ENCODE measurements at places on chromosomes 4 and X. TPM values are rescaled to one million over a fixed set of nuclear protein-coding genes. Genes with fewer than 3 reads are reported as not detected.
A peak's percentile ranks its signal among the peaks of the same experiment; 100 is the strongest.

DNA sequence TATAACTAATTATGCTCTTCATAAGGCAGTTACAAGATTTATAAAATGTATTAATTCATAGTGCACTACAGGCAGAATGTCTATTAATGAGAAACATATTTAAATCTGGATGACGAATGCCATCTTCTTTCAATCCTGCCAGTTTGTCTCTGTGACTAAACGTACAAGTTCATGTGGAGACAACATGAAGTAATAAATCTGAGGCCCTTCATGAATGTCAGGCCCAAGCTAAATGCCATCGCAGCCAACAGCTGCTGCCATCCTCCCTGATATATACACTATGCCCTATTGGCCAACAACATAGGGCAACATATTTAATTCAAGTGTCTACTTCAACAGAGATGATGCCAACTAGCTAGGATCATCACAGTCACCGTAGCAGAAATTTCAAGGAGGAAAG lies 43.7 kb downstream of the TSPAN5 start:
- DNase-seq: no peak

DNA sequence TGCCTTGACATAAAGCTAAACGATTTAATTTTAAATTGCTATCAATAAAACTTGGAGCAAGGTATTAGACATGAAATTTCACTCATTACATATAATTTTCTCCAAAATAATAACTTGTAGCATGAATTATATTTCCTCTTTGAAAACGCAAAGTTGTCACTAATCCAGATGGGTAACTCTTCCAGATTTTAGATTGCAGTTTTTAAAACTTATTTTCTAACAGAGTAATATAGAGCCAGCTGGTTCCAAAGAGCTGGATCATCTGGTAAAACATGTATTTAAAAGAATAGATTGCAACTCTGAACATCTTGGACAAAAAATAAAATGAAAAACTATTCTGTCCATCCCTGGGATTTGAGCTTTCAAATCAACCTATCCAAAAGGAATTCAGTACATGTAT lies 238.2 kb upstream of the INTU start:
- no peak for DNase-seq

The MAGEE1 gene
- total RNA-seq: 12.4 TPM

- no peak for DNase-seq
Observed at GRCh38 chr4:79182209-79182608, 143.7 kb downstream of the NAA11 start.

The TMPRSS11B gene
- total RNA-seq: not detected

The PPARGC1A gene
- total RNA-seq: not detected

The CTAG1B gene
- total RNA-seq: not detected

The ARHGEF38 gene
- total RNA-seq: not detected

DNA sequence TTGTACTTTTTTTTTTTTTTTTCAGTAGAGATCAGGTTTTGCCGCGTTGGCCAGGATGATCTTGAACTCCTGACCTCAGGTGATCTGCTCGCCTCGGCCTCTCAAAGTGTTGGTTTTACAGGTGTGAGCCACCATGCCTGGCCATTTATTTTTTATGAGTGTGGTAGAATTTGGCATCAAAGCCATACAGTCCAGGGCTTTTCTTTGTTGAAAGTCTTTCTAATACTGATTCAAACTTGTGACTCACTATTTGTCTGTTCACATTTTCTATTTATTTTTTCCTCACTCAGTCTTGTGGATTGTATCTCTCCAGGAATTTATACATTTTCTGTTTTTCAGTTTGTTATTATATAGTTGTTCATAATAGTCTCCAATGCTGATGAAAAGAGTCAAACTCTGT lies 66.5 kb upstream of the SPIN4 start:
- DNase-seq: no peak

The PAGE1 gene
- total RNA-seq: not detected

- no peak for DNase-seq
Observed at GRCh38 chr4:103008875-103009729, 10.4 kb downstream of the SLC9B1 start.

The CT47B1 gene
- total RNA-seq: not detected

DNA sequence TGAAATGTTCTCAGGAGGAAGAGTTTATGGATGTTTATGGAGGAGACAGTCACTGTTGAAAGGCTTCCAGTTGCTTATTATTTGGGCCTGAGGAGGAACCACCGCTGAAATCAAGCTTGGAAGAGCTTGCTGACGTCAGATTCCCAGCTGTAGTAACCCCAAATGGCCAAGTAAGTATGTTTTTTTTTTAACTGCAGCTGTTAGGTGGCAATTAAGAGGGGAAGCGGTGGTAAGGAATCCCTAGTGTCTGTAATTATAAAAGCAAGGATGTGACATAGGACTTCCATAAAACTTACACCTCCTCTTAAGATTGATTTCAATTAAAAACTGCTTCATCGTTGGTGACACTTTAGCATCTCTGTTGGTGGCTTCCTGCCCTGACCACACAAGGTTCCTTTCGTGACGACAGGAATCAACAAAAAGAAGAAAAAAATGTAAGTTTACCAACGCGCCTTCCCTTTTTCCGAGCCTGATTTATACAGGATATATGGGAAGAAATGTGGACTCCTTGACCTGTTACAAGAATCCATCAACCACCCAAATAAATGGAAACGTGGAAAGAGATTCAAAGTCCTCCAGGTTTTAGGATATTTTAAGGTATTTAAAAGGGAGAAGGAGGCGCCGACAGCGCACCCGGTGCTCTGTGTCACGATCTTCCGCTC lies 884 bp downstream of the RELL1 start:
- DNase-seq: peak; percentile 17

- DNase-seq: no peak
Observed at GRCh38 chr4:102217345-102217744, 127.9 kb downstream of the SLC39A8 start.
